Cortex of kidney (tissue), 1 donor: ENCODE measurements at places on chromosomes 3 and 15.

- no peak for DNase-seq
Observed at GRCh38 chr15:77722759-77723460, 90.2 kb upstream of the LINGO1 start.

GRCh38 chr15:72902245-72902918 lies 118.8 kb upstream of the ADPGK start:
- no peak for DNase-seq

DNA sequence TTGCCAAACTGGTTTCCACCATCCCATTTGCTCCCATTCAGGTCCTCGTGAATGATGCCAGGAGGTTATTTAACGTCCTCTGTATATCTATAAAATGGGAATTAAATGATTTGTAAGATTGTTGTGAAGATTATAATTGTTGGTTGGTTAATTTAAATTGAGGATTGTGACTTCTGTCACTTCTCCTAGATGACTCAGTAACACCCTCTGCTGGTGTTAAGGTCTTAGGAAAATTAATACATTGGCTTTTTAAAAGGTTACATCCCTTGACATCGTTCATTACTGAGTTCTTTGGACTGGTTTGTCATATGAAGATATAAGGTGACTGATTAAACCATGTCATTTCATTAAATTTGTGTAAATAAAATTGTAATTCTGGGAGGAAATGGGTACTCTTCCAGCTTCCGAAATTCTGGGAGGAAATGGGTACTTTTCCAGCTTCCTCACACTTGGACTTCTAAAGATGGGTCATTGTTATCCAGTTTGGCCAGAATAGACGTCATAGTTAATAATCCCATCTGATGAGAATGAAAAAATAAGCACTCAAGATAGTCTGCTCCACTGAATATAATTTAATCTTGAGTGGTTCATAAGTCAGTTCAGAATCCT lies 33.3 kb upstream of the PAQR5 start:
- no peak for DNase-seq

- DNase-seq, result no peak
Observed at GRCh38 chr3:16728770-16729745, 123.8 kb upstream of the DAZL start.

- no peak for DNase-seq
Observed at GRCh38 chr3:88713233-88713691, 394.2 kb upstream of the EPHA3 start.

GRCh38 chr15:48233246-48233645 lies 27.1 kb downstream of the SLC12A1 start:
- no peak for DNase-seq

DNA sequence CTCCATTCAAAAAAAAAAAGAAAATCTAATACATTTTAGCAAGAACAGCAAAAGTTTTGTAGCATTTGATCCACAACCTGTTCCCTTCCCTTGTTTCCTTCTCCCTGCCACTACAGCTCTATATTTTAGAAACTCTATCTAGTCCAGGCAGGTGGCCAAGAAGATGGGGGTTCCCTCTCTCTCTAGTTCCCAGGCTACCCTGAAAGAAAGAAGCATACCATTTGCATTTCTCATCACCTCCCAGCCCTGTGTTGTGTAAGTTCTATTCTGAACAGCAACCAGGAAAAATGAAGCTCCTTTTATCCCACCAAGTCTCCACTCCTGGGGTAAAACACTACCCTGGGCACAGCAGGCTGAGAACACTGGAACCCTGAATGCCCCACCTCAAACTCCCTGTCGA lies 100.0 kb downstream of the PCCB start:
- no peak for DNase-seq

DNA sequence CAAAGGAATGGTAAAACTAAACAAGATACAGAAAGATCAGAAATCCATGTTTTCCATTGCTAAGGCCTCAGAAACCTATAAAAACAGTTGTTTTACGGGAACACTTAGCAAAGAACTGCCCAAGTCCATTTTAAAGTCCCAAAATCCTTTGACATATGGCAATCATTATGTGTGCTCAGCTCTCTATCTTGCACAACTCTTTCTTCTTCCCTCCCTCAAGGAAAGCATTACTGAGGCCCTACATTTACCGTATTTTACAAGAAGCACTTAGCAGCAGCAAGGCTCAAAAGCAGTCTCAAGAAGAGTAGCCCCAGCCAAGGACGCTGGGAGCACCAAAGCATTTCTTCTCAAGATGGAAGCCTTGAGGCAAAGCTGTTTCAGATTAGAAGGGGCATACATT lies 169.6 kb upstream of the LRTM1 start:
- no peak for DNase-seq

DNA sequence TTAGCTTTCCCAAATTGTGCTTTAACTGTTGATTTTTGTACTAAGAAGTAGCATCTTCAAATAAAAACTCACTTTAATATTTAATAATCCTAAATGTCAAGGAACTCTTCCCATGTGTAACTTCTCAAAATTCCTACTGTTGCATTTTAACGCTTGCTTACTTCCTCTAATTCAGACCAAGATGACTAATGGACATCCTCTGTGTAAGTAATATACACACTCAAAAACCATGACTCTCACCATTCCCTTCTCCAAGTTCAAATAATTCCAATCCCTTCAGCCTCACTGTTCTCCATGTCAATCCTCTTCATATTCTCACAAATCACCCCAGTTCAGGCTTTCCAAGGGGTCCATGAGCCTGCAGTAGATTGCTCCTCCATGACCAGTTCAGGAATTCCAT lies 13.0 kb downstream of the MRPL46 start:
- DNase-seq, result no peak

DNA sequence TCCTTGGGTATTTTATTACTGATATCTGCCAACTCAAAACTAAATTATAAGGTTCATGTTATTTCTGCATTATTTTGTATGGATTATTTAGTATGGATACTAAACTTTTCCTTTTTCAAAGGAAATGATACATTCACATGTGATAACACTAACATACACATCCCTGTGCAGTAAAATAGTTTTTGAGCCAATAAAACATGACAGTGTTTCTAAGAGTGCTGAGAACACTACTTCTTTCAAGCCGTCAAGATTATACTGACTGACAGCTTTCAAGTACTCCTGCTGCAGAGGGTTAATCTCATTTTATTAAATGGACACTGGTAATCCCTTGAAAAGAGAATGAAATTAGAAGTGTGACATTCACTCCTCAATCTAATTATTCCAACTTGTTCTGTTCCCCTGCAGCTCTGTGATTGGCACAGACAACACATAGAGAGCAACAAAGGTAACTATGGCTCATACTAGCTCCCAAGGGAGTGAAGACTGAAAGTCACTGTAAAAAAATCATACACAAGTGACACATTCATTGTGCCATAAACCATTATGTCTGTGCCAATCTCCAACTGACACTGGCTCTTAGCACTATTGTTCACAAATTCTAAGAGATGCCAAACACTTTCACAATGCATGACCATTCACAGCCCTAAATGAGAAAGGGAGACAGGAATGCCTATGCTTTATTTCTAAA lies 468.6 kb downstream of the SHQ1 start:
- DNase-seq, result no peak

GRCh38 chr3:188946351-188947240 lies 225.2 kb upstream of the TPRG1 start:
- no peak for DNase-seq

GRCh38 chr3:175150812-175151401 lies 291.8 kb downstream of the NAALADL2 start:
- no peak for DNase-seq

DNA sequence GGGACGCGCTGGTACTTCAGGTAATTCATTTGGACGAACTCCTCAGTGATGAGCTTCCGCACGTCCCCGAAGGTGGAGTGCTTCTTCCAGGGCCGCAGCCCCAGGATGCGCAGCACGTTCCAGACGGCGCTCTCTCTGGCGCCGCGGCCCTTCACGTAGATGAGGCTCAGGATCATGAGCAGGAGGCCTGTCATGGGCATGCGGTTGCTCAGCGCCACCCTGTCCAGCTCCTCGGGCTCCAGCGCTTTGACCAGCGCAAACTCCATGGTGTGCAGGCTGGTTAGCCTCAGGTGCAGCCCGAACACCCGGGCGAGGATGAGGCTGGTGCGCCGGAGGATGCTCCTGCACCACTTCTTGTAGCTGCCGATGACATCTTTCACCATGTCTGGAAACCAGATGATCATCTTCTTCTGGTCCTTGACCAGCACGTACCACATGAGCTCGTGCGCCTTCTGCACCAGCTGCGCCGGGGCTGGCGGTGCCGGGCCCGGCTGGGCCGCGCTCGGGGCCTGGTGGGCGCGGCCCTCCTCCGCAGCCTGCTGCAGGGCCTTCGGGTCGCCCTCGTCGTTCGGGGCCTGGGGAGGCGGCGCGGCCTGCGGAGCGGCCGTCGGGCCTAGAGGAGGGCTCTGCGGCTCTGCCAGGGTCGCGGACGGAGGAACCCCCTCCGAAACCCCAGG lies 501 bp downstream of the NDN start:
- no peak for DNase-seq

DNA sequence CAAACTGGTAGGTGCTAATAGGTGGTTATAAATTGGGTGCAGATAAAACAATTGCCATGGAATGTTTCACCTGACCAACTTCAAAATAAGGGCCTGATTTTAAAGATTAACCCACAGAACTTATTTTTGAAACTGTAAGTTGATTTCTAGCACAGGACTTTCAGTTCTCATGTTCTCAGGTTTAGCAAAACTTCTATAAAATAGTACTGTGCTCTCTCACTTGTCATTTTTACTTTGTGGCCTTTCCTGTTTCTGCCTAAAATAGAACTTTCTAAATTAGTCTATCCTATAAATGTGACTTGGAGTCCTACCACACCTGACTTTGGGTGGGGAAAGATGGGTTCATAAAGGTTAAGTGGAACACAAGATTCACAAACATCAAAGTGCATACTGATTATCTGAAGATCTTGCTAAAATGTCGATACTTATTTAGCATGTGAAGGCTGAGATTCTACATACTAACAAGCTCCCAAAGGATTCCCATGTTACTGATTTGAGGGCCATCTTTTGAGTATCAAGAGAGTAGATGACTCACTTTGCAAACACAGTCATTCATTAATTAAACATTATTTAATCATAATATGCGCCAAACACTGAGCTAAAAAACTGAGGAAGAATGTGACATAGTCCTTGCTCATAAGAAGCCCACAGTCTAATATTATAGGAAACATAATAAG lies 38.6 kb downstream of the BTLA start:
- no peak for DNase-seq

DNA sequence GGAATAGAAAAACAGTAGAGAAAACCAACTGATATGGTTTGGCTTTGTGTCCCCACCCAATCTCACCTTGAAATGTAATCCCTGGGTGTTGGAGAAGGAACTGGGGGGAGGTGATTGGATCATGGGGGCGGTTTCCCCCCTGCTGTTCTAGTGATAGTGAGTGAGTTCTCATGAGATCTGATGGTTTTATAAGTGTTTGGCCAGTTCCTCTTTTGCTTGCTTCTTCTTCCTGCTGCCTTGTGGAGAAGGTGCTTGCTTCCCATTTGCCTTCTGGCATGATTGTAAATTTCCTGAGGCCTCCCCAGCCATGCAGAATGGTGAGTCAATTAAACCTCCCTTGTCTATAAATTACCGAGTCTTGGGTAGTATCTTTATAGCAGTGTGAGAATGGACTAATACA lies 48.4 kb downstream of the EOMES start:
- DNase-seq, result no peak

GRCh38 chr15:47742742-47743141 lies 25.4 kb downstream of the SEMA6D start:
- no peak for DNase-seq

- DNase-seq, result no peak
Observed at GRCh38 chr3:43343815-43344214, 57.5 kb downstream of the SNRK start.

- DNase-seq, result no peak
Observed at GRCh38 chr3:81485444-81485865, 276.0 kb downstream of the GBE1 start.

- no peak for DNase-seq
Observed at GRCh38 chr3:128380719-128381118, 86.0 kb downstream of the DNAJB8 start.

DNA sequence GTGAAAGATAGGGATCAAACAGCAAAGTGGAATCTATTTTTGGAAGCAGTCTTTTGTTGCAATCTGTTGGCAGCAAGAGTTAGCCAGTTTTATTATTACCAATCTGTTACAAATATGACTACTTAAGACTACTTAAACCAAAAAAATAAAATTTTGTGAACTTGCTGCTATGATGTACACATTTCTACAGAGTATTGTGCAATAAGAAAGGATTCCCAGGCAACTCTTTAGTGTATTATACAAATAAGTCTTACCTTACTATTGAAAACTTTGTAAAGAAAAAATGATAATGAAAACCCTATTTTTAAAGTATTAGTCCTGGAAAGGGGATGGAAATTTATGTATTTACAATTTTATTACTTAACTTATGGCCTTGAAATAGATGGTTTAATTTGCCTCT lies 44.7 kb downstream of the CADM2 start:
- DNase-seq, result no peak

DNA sequence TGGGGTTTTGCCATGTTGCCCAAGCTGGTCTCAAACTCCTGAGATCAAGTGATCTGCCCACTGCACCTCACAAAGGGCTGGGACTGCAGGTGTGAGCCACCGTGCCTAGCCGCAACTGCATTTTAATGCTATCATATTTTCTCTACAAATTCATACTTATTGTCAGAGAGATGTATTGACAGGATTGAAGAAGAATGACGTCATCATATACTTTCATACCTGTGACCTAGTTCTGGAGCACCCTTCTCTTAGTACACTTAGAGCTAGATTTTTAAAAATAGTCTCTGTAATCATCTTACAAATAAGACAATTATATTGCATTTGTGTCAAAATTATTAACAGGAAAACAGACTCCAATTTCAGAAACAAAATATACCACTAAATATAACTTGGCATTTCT lies 242.8 kb upstream of the PDZRN3 start:
- no peak for DNase-seq

- DNase-seq, result no peak
Observed at GRCh38 chr3:181458857-181459256, 252.9 kb upstream of the SOX2 start.

DNA sequence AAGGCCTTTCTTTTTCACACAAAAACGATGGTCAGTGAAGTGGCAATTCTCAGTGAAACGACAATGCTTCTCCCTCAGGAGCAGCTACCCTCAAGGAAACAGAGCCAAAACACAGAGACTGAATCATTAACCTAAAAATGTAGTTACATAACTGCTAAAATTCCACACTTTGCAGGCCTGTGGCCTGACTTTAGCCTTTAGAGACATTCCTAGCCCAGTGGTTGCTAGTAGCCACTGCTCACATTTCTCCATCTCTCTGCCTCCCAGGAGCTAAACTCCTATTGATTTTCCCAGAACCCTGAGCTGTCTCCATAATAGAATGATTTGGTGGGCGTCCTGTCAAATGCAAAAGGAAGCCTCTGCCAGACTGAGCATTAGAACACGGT lies 630.1 kb upstream of the KCNMB2 start:
- DNase-seq, result no peak

DNA sequence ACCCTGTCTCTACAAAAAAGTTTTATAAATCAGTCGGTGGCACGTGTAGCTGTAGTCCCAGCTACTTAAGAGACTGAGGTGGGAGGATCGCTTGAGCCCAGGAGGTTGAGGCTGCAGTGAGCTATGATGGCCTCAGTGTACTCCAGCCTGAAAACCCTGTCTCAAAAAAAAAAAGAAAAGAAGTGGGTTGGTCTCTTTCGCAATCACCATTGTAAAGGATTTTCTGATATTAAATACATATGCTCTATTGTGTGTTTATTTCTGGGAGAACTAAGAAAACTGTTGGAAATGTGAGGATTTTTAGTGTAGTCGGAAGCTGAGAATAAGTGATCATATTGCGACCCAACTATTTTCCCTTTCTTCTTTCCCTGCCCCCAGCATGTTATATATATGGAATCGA lies 7.5 kb downstream of the ZNF710 start:
- DNase-seq, result no peak

- no peak for DNase-seq
Observed at GRCh38 chr15:99720533-99720932, 12.7 kb downstream of the LYSMD4 start.
